ENCODE measurements at places on chromosomes 3 and 15.
A peak's percentile ranks its signal among the peaks of the same experiment; 100 is the strongest.

DNA sequence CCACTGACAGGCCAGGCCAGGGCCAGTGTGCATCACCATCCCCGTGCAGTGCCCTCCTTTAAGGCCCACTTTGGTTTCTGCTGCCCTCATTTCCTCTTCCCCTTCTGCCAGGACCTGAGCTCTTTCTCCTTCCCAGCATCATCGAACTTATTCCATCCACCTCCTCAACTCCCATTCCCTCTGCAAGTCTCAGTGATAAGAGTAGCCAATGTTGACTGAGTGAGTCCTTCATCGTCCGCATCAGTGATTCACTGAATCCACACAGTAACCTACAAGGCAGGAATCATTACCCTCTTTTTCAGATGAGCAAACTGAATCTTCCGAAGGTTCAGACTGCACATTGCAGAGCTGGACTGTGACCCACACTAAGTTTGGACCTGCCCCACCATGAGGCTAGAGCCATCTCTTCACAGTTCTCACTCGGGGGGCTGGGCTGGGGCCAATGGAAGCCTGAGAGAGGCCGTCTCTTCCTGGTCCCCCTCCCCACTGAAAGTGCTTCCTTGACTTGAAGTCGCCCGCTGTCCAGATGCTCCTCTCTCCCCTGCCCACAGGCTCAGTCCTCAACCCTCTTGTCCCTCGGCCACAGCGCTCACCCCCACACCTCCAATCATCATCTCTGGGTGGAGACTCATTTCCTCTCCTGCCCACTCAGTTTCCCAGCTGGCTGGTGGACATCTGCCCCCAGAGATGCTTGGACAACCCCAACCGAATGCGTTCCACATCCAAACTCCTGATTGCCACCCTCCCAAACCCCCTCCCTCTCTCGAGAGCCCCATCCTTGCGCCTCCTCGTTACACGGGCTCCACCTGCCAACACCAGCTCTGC lies 15.2 kb upstream of the ANPEP start:
- DNase-seq = no peak

DNA sequence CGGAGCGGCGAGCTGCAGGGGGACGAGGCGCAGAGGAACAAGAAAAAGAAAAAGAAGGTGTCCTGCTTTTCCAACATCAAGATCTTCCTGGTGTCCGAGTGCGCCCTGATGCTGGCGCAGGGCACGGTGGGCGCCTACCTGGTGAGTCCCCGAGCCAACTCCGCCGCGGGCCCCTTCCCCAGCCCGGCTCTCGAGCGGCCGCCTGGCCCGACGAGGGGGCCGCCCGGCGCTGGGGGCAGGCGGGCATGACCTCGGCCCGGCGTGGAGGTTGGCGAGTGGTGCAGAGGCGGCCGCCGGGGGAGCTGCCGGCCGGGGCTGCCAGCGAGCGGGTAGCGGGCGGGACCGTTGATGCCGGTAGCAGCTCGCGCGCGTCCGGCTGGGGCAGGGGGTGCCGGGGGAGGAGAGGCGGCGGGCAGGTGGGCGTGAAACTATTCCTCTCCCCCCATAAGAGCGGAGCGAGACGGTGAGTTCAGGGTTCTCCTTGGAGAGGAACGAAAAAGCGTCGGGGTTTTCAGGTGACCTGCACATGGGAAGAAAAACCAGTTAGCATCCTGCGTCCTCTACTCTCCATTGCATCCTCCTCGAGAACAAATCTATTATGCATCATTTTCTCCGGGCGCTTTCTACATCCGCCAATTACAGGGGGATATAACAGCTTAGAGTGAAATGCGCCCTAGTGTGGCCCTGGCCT lies 585 bp downstream of the SLCO3A1 start:
- DNase-seq = peak; percentile 16

GRCh38 chr15:34657469-34658127 lies 74.1 kb upstream of the GOLGA8B start:
- DNase-seq = no peak

DNA sequence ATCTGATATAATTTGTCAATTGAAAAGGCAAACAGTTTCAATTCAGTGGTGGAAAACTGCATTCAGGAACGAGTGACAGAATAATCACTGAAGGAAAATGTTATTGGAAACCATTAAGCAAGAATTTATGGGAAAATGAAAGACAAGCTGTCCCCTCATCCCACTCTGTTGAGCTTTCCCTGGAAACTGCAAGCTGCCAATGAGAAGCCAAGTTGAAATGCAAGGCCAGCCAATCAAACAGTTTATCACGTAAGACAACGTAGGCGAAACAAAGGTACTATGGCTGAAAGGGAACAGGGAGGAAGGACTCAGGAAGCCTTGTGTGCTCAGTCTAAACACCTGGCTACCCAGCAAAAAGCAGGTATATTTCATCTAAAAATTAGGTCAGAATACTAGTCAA lies 187.9 kb upstream of the ATP10A start:
- no peak for DNase-seq

DNA sequence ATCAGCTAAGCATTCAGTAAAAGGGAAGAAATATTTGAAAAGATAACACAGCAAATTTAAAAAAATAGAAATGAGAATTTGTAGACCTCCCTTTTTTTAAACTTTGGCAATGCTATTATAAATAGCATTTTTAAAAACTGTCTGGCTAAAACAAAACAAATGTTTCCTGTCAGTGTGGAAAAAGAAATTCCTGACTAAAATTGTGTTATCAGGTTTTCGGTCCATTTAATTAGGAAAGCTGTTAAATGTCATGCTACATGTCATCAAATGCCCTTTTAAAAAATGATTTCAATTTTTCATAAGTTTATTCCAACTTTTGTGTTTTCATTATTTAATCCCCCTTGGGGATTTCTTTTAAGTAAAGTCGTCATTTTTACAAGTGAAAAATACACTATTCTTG lies 29.6 kb downstream of the COL8A1 start:
- DNase-seq = no peak

DNA sequence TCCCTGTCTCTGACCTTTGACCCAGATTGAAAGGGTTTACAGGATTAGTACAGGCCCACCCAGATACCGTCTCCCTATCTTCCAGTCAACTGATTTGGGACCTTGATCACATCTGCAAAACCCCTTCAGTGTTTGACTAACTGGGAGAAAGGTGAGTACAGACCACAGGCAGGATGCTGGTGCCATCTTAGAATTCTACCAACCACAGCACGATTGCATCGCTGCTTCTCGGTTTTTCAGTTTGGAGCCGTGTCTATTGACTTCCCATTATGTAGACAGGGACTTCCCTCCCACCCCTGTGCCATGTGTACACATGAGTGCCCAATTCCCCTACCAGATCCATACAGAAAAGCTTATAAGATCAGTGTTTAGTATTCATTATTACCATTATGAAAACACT lies 6.6 kb upstream of the KLF13 start:
- no peak for DNase-seq

DNA sequence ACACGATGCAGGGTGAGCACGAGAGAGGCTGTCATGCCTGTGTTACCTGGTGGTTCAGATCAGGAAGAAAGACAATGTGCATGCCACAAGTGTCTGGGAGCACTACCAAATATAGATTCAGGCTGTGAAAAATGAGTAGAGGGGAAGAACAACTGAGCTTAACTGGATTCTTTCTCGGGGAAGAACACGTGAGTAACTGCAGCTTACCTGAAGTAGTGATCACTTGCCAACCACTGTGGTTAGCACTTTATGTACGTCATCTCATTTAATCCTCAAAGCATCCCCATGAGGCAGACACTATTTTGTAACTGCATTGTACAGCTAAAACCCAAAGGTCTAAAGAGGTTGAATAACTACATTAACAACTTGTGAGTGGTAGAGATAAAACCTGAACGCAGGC lies 746.2 kb downstream of the TUSC7 start:
- DNase-seq = no peak

- no peak for DNase-seq
Observed at GRCh38 chr15:98738689-98739401, 90.5 kb downstream of the IGF1R start.

DNA sequence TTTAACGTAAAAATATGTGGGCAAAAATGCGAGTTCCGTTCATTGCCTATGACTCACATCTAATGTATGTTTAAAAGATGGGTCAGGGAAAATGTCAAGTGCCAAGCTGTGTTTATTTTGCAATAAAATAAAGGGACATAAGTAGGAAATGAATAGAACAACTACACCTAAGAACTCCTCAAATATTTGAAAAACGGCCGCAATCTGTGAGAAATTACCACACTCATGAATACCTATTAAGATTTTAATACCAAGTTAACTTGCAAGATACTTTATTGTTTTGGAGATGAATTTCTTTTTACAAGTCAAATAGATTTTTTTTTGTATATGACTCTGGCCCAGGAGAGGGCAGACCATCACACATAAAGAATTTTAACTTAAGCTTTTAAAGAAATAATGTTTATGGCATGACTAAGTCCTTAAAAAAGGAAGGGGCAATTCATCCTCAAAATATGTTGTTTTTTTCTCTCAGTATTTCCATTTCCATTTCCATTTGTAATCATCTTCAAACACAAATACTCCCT lies 152.7 kb downstream of the SUCNR1 start:
- DNase-seq = no peak

- no peak for DNase-seq
Observed at GRCh38 chr3:49417516-49418120, 4.7 kb downstream of the AMT start.

DNA sequence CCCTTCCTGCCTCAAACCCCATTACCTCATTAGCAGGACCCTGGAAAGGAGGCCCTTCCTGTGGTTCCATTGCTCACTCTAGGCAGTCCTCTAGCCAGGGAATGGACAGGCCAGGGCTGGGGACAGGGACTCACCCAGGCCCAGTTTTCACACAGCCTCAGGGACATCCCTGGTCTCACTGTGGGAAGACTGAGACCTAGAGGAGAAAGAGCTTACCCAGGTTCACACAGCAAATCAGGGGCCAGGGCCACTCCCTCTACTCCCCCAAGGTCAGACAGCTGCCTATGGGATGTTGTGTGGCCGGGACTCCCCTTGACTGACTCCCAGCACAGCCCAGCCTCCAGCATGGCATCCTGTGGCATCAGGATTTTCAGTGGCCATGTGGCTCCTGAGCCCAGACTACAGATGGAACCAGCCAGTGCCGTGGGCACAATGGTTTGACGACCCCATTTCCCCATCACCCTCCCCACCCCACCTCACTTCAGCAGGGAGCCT lies 49.3 kb downstream of the ADAMTS7 start:
- DNase-seq = no peak

DNA sequence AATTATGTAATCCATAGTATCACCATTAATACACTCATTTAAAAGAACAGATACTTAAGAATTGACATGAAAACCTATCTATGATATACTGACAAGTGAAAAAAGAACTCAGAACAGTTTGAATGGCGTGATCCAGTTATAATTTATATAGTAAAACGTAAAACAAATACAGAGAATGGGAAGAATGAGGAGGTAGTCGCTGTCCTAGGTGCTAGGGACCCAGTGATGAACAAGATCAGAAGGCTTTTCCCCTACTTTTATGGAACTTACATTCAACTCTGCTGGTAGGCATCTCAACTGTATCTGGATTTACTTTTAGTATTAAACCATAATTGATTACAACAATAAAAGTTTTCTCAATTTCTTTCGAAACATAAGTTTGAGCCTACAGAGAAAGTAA lies 31.8 kb downstream of the GSK3B start:
- DNase-seq = no peak

GRCh38 chr15:67892559-67893377 lies 52.9 kb upstream of the RNU6-1 start:
- DNase-seq = no peak

- no peak for DNase-seq
Observed at GRCh38 chr3:116046350-116046749, 398.9 kb downstream of the LSAMP start.

GRCh38 chr3:121660356-121661171 lies at the start of gene HCLS1:
HCLS1 (minus strand) TSS chr3:121660903; CDS start chr3:121658347, 2,556 bp downstream.
- DNase-seq = peak; percentile 54

DNA sequence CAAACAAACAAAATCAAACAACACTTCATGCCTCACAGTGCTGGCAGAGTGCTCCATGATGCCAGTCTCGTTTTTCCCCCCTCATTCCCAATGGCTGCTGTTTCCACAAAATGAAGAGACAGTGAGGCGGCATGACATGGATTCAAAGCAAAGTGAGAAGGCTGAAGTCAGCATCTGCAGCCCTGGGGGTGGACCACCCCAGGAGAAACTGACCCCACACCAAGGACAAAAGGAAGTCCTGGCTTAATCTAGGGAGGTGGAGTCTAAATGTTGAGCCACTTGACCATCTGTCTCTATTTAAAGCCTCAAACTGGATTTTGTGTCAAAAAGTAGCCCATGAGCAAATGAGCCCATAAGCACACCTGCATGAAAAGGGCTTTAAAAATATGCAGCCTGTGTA lies 151.2 kb upstream of the RORA start:
- DNase-seq = no peak

DNA sequence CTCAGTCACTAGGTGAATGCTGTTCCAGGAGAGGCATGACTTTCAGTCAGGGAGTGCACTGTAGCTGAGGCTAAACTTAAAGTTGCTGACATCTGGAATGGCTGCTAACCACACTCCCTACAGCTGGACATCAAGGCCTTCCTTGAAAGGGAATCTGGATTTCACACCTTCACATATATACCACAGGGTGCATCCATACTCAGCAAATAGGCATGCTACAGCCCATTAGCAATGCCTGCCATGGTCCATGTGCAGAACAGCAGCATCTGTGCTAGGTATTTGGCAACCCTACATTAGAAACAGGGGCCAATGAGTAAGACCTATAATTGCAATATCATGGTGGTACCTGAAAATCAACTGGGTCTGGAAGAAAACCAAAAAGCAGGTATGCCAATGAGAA lies 74.8 kb downstream of the SNTN start:
- DNase-seq = no peak

DNA sequence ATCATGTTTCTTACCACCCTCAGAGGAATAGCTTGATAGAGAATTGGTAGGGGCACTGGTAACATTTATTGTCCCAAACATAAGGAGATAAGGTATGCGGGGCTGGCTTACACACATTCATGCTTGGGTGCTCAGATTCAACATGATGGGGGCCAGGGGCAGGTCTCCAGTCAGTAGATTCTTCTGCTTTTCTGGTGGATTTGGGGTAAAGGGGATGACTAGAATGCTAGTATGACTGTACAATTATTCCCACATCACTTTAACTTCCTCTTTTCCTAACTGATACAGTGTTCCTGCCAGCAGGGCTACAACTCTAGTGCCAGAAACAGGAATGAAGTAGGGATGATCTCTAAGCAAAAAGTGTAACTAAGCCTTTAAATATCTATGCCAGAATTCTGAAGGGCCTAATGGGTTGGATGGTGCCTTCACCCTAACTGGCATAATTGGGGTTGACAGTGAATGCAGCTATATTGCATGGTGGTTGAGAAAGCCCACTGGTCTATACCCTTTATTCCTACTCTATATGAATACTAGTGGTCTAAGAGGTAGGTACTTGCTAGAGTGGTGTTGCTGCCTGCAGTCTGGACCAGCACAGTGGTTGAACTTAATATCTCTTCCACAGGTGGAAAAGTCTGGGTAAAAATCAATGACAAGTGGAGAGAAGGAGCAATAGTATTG lies 117.4 kb downstream of the IL12A start:
- DNase-seq = no peak

Measured in activated naive CD4-positive, alpha-beta T cell (primary cell).